ENCODE measurements at places on chromosomes 12 and 14.

GRCh38 chr12:59500335-59500734 lies 95.5 kb upstream of the SLC16A7 start:
- DNase-seq: no peak

- no peak for DNase-seq
Observed at GRCh38 chr14:61091657-61092273, 110.7 kb downstream of the SLC38A6 start.

DNA sequence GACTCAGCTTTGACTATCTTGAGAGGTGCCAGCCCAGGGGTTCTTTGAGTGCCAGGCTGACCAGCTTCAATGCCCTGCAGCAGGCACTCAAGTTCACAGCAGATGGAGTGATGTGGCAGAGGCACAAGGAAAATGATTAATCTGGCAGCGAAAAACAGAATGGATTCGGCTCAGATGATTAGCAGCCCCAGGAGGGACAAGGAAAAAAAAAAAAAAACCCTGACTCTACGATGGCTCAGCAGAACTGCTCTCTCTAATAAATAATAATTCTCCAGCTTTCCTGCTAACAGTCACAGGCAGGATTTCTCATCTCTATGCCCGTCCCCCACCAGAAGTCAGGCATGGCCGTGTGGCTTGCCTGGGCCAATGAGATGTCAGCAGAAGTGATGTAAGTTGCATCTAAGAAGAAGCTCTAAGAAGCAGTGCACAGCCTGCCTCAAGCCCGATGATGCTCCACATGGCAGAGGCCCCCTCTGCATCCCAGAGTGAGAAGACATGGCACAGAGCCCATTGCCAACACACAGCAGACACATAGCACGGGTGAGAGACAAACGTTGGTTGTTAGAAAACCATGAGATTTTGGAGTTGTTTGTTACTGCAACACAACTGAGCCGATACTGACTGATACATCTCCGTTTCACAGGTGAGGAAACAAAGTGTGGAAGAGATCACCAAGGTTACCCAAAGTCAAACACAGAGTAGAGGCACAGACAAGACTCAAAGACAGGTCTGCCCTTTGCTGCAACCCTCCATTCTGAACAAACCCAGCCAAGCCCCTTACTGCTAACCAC lies 111.0 kb downstream of the SCARB1 start:
- no peak for DNase-seq

DNA sequence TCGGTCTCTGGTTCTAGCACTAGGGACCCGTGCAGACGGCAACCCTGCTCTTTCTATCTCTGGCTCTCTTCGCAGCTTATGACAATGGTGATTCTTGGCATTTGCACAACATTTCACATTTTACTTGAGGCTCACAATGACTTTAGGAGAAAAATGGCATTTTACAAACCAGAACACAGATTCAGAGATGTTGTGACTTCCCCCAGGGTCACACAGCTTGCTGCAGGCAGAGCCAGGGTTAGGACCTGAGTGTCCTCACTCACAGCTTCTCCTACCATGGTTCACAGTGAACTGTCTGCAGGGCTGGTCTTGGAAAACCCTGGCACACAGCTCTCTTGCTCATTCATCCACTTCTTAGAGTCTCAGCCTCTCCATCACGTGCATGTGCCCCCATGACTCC lies 23.7 kb downstream of the P2RX7 start:
- DNase-seq: no peak

- no peak for DNase-seq
Observed at GRCh38 chr12:56695327-56696101, 7.4 kb upstream of the PTGES3 start.

- no peak for DNase-seq
Observed at GRCh38 chr14:53670701-53671100, 285.9 kb downstream of the BMP4 start.

GRCh38 chr12:87405918-87406317 lies 623.3 kb downstream of the C12orf50 start:
- DNase-seq: no peak

DNA sequence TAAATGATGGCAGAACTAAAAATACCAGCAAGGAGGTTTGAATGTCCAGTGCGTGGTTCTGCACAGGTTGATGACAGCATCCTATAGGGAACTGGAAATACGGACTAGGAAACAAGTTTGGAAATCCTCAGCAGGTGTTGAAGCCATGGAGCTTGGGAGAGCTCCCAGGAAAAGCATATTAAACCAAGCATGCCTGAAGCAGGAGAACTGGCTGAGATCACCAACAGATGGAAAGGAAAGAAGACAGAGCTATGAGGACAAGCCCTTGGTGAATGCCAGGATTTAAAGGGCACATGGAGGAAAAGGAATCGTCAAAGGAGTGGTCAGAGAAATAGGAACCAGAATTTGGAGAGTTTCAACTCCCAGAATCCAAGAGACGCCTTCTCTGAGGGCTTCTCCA lies 21.2 kb upstream of the ELK3 start:
- no peak for DNase-seq
